NCI-H2171 treated with DMSO at 0.1 percent for 48 hours (cell line): ENCODE measurements at places on chromosomes 7 and 10.

GRCh38 chr7:127588019-127588696 is at the start of gene ARF5:
Gene ARF5 (plus strand): TSS chr7:127588411. CDS start chr7:127588499, 88 bp downstream.
- DNase-seq, result peak; percentile 72

DNA sequence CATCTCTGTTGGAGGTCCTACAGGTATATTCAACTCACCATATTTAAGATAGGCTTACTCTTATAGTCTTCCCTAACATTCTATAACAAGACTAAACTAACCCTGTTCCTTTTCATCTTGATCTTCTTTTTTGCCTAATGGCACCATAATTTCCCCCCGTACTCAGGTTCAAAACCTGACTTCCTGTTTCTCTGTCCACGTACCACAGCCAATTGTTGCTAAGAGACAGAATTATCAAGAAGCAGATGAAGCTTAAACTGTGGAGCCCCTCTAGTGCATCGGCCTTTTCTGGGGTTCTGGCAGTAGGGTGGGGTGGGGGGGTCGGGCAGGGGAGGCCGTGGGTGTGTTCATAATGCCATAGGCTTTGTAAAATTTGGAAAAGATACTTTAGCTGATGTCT is 109.2 kb downstream of the EVX1 start:
- no peak for DNase-seq

GRCh38 chr10:33643042-33643441 is 308.6 kb upstream of the NRP1 start:
- DNase-seq, result no peak

GRCh38 chr7:2115760-2116447 is 116.8 kb downstream of the MAD1L1 start:
- no peak for DNase-seq

DNA sequence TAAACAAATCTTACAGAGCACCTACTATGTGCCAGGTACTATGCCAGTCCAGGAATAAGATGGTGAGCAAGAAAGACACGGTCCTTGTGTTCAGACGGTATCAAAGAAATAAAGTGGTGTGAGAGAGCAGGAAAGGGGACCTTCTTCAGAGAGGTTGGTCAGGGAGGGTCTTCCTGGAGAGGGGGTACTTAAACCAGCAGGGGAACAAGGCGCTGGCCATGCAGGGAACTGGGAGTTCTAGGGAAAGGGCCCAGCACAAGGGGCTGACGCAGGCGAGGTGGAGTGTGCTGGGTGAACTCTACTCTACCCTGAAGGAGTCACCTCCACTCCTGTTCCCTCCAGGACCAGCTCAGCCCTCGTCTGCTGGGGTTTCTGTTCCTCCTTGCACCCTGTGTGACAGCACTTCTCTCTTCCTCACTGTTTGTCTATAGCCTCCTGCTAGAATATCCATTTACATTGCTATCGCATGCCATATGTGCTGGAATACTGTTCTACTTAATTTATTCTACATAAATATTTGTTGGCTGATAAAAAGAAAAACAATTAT is 73.5 kb downstream of the AOAH start:
- DNase-seq, result peak; percentile 19

GRCh38 chr10:62045765-62046521 is 144.4 kb downstream of the ARID5B start:
- peak; percentile 12 for DNase-seq

GRCh38 chr7:55965100-55965470 is 700 bp downstream of the NIPSNAP2 start:
- peak; percentile 24 for DNase-seq

GRCh38 chr10:45427970-45428366 is 54.0 kb downstream of the ALOX5 start:
- no peak for DNase-seq

- no peak for DNase-seq
These were observed 41.5 kb upstream of the NMT2 start for GRCh38 chr10:15209827-15210509.

DNA sequence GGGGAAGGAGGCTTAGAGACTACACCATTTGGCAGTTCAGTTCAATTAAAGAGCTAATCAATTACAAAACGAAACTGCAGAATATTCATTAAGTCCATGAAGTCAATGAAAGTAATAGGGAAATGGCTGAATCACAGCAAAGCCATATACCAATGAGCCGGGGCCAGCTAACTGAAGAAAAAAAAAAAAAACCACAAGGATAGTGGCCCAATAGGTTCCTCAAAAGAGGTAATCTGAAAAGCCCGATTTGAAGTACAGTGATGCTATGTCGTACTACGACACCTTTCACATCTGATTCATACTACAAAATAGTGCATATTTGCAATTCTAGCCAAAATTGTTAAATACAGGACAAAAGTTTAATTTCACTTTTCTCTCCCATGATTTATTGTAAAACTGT is 2.5 kb downstream of the ARHGAP12 start:
- DNase-seq, result no peak

DNA sequence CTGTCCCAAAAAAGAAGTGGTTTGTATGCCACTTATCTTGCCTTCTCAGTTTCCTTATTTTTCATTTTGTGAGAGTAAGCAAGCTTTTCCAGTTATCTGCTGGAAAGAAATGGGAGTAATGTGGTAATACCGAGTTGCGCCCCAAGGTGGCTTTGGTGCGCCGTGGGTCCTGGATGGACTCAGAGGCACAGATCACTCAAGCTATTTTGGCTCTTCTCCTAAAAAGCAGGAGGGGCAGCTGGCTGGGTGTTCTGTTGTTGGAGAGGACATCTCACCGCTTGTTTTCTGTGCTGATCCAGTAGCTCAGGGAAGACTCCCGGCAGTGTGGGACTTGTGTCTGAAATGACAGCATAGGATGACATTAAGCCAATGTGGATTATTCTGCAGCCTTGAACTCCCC is 16.4 kb downstream of the PRKRIP1 start:
- DNase-seq, result peak; percentile 15

GRCh38 chr10:55750458-55750857 is 610.6 kb downstream of the ZWINT start:
- no peak for DNase-seq

DNA sequence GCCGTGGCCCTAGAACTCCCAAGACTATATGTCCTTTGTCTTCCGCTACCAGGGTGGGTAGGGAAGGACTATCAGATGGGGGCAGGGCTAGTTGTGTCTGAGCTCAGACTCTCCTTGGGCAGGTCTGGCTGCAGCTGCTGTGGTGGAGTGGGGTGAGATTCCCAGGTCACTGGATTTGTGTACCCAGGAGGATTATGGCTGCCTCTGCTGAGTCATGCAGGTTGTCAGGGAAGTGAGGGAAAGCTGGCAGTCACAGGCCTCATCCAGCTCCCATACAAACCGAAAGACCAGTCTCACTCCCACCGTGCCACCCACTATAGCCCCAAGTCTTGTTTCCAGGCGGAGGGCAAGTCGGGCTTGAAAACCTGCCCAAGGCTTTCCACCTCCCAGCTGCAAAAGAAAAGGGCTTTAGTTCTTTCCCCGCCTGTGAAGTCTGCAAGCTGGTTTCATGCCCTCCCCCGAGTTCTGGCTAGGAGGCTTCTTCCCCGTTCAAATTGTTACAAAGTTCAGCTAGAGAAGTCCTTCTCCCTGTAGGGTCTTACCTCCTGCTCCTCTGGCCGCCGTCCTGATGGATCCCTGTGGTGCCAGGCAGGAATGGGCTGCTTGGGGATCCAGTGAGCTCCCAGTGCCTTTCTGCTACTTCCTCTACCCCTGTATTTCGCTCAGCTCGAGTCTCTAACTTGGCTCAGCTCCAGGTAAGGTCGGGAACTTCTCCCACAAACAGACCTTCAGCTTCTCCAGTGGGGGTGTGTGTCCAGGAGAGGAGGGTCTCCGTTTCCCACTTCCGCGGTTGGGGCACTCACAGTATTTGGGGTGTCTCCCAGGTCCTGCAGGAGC is 106.8 kb upstream of the FGL2 start:
- no peak for DNase-seq

DNA sequence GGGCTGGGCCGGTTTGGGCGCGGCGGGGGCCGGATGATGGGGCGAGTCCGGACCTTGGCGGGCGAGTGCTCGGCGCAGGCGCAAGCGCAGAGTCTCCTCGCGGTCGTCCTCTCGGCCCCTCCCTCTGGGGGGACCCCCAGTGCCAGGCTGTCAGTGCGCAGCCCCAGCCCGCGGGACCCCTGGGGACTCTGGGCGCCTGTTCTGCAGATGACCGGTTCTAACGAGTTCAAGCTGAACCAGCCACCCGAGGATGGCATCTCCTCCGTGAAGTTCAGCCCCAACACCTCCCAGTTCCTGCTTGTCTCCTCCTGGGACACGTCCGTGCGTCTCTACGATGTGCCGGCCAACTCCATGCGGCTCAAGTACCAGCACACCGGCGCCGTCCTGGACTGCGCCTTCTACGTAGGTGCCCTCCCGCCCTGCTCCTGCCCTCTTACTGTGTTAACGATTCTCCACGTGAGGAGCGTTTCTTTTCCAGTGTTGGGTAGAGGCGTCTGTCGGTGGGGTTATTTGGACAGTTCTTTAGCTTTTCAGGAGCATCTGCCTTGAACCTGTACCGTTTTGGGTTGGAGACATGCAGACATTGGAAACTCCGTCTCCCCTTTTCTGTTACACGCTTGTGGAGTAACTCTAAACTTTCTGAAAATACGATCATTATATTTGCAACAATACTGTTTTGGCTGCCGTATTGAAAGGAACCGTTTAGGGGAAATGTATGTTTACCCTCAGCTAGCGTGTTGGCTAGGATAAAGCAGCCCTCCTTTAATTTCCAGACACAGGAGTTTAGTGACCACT is 706 bp downstream of the BUB3 start:
- DNase-seq, result peak; percentile 33

DNA sequence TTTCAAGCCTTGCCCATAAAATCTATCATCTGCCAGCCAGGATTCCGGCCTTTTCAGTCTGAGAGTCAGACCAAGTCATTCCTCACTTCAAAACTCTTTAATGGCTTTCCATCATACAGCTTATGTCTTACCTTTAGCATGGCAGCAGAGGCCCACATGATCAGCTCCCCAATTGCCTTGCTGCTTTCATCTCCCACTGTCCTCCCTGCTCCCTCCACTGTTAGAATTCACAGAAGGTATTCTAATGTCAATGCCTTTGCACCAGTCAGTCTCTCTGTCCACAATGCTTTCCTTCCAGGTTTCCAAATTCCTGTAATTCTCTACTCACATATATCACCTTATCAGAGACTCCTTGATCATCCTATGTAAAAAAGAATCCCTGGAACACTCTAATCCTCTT is 37.2 kb downstream of the SEMA3E start:
- DNase-seq, result no peak

DNA sequence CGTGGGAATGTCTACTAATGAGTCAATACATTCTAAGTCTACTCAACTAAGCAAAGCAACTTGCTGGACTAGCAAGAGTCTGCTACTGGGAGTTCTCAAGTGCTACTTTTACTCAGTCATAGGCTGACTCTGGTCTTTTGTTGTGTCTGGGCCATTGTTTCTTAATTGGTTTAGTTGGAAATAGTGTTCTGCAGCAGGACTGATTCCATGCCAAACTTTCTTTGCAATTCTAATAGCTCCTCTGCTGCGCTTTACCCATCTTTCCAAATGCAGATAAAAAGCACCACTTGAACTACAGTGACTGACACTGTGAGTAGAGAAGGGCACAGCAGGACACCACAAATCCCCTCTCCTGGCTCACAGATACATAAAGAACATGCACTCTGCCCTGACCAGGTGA is 125.7 kb downstream of the CD36 start:
- no peak for DNase-seq

DNA sequence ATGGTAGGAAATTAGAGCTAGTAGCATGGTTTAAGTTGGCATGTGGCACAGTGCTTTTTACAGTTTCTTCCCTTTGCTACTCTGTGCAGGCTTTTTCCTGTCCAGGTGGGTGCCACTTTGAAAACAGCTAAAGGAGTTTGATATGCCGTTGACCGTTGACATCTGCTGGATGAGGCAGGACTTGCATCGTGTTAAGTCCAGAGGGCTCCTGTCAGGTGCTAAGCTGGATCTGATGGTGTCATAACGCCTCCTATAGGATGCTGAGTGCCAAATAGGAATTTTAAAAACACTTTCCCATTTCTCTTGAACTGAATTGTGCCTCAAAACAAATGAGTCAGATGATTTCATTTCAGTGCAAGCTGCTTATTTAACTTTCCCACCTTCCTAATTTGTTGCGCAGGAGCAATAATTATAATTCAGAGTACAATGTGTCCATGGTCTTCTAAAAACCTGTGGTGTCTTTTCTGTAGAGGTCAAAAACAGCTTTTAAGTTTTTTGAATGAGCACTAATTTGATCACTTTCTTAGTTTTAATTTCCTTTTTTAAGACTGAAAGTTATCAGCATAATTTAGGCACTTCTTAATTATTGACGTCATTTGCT is 178.3 kb downstream of the CDCA7L start:
- peak; percentile 39 for DNase-seq

GRCh38 chr10:91976317-91977051 is 52.9 kb downstream of the BTAF1 start:
- no peak for DNase-seq

DNA sequence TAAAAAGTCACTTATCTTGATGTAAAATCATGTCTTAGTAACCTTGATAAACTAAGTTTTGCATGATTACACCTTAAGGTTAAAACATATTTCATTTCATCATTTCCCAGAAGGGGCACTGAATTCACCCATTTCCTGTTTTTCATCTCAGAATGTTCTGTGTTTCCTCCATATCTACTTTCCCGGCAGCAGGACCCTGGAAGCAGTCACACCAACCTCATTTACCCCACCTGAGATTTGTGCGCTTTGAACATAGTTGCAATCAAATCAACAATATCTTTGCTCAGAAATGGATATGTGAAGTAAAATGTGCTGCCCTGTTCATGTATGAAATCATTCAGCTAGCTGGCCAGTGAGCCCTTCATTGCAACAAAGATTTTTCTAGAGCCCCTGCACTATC is 46.8 kb downstream of the IKZF1 start:
- no peak for DNase-seq

- no peak for DNase-seq
These were observed 215.8 kb downstream of the ZMYND11 start for GRCh38 chr10:350981-351501.
